ENCODE measurements at places on chromosomes 7 and 10.

DNA sequence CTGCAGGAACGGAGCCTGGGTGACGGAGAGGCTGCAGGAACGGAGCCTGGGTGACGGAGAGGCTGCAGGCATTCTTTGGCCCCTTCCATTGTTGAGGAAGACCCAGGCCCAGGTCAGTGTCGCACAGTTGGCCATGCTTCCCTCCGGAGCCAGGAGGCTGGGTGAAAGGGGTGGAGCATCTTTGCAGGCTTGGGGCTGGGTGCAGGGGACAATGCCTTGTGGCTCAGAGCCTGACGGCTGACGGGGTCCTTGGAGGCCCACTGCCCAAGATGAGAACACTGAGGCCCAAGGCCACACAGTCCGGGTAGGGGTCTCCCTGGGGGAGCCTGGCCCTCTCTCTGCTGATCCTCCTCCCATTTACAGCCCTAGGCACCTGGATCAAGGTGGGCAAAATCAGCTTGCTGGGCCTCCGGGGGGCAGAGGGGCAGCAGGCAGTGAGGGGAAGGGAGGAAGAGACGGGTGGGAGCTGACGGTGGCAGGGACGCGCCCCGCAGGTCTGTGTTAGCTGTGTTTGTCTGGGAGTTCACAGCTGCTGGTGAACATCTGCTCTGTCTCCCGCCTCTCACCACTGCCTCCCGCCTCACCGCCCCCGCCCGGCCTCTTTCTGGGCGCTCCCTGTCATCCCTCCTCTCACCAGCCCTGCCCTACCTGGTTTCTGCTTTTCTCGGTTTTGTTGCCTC is 30.6 kb upstream of the PCBD1 start:
- no peak for DNase-seq

DNA sequence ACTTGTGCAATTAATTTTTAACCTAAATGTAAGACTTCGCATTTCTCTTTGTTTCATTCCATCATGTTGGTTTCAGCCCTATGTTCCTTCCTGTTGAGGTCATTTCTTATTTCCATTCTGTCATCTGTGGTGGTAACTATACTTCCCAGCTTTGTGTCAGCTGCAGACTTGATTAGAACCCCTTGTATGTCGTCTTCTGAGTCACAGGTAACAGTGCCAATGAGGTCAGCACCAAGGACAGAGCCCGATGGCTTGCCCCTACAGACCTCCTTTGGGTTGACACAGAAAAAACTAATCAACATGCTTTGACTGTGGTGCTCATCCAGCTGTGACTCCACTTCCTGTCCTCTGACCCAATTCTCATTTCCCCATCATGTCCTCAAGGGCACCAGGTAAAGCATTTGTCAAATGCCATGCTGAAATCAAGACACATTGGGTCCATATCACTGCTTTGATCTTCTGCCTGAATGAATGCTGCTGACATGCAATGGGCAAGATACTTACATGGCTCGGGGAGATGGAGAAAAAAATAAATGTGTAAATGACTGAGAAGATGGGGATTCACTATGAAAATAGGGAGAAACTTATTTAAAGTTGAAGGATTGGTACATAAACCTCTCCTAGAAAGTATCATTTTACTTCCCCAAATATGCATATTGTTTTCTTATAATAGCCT is 25.6 kb upstream of the CRTAC1 start:
- no peak for DNase-seq

GRCh38 chr10:91287276-91287675 is 66.8 kb downstream of the PCGF5 start:
- DNase-seq, result no peak

DNA sequence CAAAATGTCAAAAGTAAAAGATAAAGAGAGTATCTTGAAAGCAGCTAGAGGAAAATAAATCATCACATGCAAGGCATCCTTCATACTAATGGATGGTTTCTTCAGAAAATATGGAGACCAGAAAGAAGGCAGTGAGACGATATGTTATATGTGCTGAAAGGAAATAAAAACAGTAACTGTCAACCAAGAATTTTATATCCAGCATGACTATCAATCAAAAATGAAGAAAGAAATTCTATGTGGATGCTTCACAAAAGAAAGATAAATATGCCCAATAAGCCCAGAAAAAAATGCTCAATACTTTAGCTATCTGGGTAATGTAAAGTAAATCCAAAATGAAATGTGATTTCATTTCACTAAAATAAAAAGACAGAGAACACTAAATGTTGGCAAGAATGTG is 142.1 kb downstream of the DGKI start:
- DNase-seq, result no peak

DNA sequence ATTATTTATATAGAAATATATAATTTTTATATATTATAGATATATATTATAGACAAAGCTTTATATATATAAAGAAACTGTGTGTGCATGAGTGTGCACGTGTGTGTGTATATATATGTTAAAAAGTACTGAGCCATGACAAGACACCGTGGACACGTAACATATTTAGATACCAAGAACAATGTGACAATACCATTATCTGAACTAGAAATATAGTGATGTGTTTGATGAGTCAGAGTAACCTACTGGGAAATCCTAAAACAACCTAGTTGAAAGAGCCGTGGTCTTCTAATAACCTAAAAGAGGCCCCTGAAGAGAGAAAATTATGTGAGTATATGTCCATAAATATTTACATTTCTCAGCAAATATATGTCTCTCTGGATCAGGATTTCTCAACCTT is 50.7 kb upstream of the ITGB8 start:
- DNase-seq, result no peak

DNA sequence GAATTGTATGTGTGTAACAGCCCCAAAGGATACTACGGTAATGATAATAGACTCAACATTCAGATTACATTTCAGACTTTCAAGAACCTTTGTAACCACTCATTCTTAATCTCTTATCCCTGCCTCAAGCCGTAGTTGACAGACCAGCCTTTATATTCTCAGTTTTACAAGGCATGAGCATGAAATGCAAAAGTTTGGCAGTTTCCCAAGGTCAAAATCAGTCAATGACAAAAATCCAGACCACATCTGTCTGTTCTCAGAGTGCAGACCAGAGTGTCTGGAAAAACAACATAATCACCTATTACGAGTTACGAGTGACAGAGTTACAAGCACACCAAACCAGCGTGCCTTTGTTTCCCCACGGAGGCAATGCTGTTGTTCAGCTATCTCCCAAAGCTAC is 178.6 kb upstream of the LRGUK start:
- no peak for DNase-seq

GRCh38 chr10:30821994-30822692 is 192.6 kb upstream of the LYZL2 start:
- DNase-seq, result no peak

DNA sequence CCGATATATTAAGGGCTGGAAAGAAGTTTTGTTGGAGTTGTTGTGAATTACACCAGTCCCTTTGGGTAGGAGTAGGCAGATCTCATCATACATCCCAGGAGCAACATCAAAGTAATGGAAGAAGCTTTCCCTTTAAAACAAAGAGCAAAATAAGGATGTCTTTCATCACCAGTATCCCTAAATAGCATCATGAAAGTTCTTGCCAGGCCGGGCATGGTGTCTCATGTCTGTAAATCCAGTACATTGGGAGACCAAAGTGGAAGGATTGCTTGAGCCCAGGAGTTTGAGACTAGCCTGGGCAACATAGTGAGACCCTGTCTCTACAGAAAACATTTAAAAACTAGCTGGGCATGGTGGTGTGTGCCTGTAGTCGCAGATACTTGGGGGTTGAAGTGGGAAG is 38.7 kb downstream of the LRRC20 start:
- DNase-seq, result no peak

DNA sequence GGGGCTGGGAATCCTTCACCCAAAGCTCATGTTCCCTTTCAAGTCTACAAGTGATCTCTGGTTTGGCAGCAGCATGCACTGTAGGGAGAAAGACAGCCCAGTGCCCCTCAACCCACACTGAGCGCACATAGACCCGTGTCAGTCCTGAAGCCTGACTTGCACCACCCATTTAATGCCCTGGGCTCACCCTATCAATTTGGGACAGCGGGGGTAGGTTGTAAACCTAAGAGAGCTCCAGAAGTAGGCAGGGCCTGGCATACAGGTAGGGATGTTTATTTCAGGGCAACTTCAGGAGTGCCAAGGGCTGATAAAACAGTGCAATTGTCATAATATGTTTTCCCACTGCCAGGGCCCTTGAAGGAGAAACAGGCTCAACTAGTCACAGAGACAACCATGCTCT is 3.5 kb upstream of the ATP6V0E2 start:
- no peak for DNase-seq

DNA sequence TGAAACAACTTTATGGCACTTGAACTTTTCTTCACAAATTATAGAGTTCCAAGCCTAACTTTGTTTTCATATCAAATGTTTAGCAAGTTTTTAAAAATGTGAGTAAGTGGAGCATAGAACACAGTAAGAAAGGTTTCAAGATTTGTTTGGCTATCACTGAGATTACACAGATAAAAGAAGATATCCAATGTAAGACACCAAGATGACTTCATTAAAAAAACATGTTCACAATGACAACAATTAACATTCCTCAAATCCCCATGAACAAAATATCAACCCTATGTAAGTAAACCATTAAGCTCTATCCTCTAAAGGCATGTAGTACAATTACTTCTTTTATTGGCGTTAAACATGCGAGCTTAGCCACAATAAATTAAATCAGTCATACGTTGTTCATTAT is 129.7 kb downstream of the RELN start:
- DNase-seq, result no peak

GRCh38 chr10:26436848-26437247 is 1.3 kb upstream of the APBB1IP start:
- no peak for DNase-seq

- DNase-seq, result no peak
These were observed 57.5 kb downstream of the ICA1 start for GRCh38 chr7:8204339-8205030.

- no peak for DNase-seq
These were observed 2.1 kb downstream of the TMEM60 start for GRCh38 chr7:77796109-77796508.

DNA sequence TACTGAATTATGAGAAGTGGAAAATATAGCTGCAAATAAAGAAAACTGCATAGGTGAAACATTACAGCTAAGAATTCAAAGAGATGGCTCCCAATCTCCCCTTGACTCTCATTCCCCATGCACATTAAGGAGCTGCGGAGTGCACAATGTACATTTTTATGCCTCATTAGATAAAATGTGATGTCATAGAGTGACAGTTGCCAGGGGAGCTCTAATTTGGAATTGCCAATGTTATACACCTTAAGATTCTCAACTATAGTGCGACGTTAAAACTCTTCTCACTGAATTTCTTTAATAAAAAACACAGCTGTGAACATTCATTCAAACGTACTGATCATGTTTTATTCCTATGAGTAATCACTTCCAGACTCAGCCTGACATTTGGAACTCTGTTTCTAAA is 386.9 kb upstream of the CELF2 start:
- DNase-seq, result no peak

DNA sequence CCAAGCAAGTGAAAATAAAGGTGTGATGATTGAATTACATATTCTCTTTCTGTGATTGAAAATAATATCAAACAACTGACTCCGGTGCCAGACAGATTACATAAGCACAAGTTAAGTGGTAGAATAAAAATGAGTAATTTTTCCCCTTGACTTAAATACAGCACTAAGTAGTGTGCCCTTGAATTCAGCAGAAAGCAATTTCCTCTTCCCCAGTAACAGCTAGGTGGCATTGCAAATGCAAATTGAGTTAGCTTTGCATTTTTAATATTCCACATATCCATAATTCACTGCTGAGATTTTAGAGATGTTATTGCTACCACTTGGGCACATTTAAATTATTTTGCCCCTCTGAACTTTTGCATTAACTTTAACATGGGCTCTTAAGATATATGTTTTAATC is 89.8 kb upstream of the NPVF start:
- DNase-seq, result no peak

DNA sequence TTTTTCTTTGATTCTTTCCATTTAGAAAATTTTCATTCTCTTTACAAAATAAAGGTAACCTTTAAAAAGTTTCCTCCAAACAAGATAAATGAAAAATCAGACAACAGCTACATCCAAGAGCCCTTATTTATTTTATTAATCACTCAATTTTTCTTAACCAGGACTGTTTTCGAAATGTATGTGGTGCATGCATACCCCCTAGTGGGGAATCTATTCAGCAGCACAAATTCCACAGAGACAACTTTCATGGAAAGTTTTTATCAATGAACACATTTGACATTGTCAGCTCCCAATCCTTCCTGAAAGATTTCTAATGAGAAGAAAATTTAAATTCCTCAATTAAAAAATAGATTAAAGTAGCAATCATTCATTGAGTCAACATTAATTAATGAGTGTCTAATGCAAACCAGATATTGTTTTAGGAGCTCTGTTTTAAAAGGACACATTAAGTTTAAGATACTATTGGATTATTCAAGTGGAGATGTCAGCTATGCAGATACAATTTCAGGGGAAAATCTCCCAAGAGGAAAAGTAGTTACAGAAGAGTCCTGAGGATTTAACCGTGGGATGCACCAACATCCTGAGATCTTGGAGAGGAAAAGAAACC is 5.2 kb upstream of the HTR7 start:
- peak; percentile 43 for DNase-seq
